ENCODE measurements at places on chromosomes 1 and 21. TPM values are rescaled to one million over a fixed set of nuclear protein-coding genes. Genes with fewer than 3 reads are reported as not detected.

DNA sequence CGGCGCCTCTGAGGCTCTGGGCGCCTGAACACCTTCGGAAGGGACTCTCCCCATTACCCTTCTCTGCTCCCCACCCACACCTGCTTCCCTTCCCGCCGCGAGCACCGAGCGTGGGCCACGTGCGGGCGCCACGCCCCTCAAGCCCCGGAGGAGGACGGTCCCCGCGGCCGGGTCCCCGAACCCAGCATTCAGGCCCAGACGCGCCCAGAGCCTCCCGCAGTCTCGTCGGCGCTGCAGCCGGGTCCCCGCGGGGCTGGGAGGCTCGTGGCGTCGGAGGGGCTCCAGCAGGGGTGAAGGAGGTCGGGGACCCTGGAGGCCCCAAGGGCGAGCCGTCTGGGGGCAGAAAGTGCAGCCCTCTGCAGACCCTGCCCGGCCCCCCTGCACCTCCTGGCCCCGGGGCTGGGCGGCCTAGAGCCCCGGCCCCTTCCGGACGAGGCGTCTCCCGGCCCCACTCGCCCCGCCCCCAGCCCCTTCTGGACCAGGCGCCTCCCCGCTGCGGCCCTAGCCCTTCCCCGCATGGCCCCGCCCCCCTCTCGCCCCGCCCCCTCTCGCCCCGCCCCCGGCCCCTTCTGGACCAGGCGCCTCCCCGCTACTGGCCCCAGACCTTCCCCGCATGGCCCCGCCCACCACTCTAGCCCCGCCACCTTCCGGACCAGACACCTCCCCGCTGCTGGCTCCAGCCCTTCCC is 378 bp upstream of the SMIM1 start:
- H3K4me1 ChIP-seq: peaks cover 58% of the 10 kb centered on the region
- H3K4me3 ChIP-seq: peak overlapping the region; percentile 76
- DNase-seq: peak; percentile 98
- H3K27ac ChIP-seq: peak overlapping the region; percentile 77

DNA sequence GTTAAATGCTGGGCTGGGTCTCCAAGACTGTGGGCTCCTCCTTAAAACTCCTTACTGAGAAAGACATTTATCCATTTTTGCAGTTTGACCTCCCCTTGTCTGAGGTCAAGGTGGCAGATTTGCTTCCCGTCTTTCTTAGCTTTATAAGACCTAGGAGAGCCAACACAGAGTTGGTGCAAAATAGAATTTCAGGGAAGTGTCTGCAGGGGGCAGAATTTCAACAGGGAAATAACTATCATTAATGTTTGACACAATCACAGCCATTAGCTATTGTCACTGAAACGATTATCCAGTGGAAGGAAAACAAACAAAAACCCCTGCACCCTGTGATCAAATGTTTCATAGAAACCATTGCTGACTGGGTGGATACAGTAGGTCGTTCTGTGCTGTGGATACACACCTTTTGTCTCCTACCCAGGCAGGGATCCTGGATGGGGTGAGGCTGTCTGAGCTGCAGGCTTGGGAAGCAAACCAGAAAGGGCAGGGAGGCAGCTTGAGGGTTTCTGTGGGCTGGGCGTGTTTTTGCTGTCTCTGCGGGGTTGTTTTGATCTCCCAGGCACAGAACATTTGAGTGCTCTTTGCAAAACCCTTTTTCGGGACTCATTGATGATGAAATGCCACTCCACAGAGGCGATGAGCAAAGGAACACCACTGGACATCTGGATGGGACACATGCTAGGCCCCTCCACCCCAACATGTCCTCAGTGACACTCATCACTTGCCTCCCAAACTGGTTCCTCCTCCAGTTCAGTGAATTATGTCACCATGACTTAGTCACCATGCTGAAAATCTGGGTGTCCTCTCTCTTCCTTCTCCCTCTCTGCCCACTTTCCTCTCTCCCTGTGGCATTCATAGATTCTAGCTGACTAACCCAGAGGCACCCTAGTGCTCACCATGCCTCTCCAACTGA is 94.2 kb upstream of the SERBP1 start:
- H3K4me1 ChIP-seq: no peaks in the 10 kb centered on the region
- no peak overlapping the region for H3K27ac ChIP-seq
- DNase-seq: no peak
- no peak overlapping the region for H3K4me3 ChIP-seq
- H3K27me3 ChIP-seq: no peaks in the 10 kb centered on the region
- no peaks in the 10 kb centered on the region for H3K36me3 ChIP-seq

CA6 gene
- not detected for total RNA-seq

- peak overlapping the region; percentile 50 for H3K27ac ChIP-seq
- H3K27me3 ChIP-seq: no peaks in the 10 kb centered on the region
- DNase-seq: peak; percentile 84
- H3K36me3 ChIP-seq: no peaks in the 10 kb centered on the region
- no peak overlapping the region for H3K4me3 ChIP-seq
These were observed 8.6 kb upstream of the COL6A2 start for GRCh38 chr21:46089285-46089684.

- no peaks in the 10 kb centered on the region for H3K27me3 ChIP-seq
- H3K4me3 ChIP-seq: no peak overlapping the region
- no peak for DNase-seq
- no peak overlapping the region for H3K27ac ChIP-seq
- H3K4me1 ChIP-seq: peaks cover 9% of the 10 kb centered on the region
- no peaks in the 10 kb centered on the region for H3K36me3 ChIP-seq
These were observed 23.4 kb upstream of the TSPAN2 start for GRCh38 chr1:115112496-115113375.

GIPC2 gene
- 6.9 TPM for total RNA-seq

IL22RA1 gene
- total RNA-seq: 0.23 TPM

TINAGL1 gene
- 337 TPM for total RNA-seq

DNA sequence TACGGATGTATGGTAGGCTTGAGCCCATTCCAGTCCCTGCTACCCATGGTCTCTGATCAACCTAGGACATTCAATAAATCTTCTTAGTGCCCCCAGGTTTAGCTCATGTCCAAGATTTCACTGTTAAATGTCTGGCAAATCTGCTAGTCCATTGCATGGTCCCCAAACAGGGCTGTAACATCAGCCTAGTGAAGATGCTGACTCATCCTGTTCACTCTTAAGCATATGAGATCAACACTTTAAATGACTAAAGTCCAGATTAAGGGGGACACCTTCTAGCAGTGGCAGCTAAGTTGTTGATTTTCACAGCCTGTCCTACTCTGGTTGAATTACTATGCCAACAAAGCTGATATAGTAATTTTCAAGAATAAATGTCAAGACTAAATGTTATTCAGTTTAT is 46.5 kb upstream of the NUF2 start:
- no peaks in the 10 kb centered on the region for H3K36me3 ChIP-seq
- no peaks in the 10 kb centered on the region for H3K27me3 ChIP-seq
- no peaks in the 10 kb centered on the region for H3K4me1 ChIP-seq

RPE65 gene
- not detected for total RNA-seq

- H3K4me1 ChIP-seq: no peaks in the 10 kb centered on the region
- peak; percentile 60 for DNase-seq
- H3K4me3 ChIP-seq: no peak overlapping the region
- H3K27me3 ChIP-seq: peaks cover 20% of the 10 kb centered on the region
These were observed 58.1 kb upstream of the COA6 start for GRCh38 chr1:234315091-234315541.

All from esophagus muscularis mucosa (tissue), 4 donors.